Activated CD8-positive, alpha-beta T cell treated with anti-CD3 and anti-CD28 coated beads for 36 hours (primary cell): ENCODE measurements at places on chromosomes 5 and 9.
A peak's percentile ranks its signal among the peaks of the same experiment; 100 is the strongest.

DNA sequence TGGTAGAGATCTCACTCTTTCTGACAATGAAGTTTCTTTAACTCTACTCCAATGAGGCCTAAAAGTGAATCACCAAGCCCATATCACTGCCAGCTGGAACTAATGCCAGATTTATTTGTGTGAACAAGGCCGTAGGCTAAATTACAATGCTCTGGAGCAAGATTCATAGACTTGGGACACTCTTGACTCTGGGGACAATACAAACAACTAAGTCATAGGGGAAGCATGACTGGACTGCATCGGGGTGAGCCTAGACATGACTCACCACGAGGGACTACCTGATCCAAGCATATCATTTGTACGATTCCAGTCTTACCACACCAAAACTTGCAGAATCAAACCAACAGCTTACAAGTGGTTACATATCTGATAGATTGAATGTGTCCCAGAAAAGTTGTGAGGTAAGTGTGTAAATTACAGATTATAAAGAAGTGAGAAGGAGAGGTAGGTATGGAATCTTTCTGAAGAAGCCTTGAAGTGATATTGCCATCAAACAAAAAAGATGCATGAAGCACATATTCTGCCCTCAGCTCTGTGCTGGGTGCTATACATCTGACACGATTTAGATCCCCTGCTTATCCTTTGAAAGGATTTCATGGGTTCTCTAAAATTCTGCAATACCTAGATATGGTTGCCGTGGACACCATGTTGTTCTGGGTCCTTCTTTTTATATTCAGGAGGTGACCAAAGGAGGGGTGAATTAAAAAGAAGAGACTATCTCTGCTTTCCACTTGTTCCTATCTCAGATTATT lies 199.3 kb upstream of the PDE4D start:
- DNase-seq: no peak

GRCh38 chr5:174323878-174324281 lies 278.4 kb downstream of the NSG2 start:
- peak; percentile 16 for DNase-seq

GRCh38 chr9:110126986-110127864 lies 80.7 kb downstream of the C9orf152 start:
- DNase-seq: no peak

DNA sequence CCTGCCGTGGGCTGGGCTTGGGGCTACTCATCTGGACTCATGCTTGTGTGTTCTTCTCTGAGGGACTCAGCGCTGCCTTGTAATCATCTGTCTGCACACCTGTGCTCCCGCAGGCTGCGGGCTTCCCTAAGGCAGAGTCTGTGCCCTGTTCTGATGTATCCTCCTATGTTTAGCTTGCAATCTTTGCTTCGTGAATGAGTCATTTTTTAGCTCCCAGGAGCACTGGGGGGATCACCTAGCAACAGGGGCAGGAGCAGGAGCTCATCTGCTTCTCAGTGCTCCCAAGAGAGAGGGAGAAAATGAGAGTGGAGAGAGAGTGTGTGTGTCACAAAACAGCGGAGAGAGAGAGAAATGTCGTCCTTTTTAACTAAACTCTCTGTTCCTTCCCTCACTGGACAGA lies 202.4 kb upstream of the ZNF618 start:
- no peak for DNase-seq

GRCh38 chr5:150763023-150763769 lies 4.4 kb upstream of the DCTN4 start:
- DNase-seq: no peak

DNA sequence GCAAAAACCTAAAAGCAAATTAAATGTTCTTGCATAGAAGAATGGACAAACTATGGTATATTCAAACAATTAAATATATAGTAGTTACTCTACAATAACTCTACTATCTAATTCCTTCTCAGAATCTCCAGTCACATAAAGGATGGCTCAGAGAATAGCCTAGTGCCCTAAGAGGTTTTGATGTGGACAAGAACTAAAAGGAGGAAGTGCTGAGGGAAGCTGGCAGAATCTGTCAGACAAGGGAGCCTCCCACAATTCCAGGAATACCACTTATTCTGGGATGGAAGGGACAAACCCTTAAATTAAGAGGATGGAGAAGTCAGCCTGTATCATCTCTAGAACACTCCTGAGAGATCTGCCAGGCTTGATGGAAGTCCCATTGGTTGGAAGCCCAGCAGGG lies 30.4 kb downstream of the TNFSF8 start:
- DNase-seq: no peak

- DNase-seq: no peak
Observed at GRCh38 chr5:152546493-152546892, 141.4 kb upstream of the NMUR2 start.

DNA sequence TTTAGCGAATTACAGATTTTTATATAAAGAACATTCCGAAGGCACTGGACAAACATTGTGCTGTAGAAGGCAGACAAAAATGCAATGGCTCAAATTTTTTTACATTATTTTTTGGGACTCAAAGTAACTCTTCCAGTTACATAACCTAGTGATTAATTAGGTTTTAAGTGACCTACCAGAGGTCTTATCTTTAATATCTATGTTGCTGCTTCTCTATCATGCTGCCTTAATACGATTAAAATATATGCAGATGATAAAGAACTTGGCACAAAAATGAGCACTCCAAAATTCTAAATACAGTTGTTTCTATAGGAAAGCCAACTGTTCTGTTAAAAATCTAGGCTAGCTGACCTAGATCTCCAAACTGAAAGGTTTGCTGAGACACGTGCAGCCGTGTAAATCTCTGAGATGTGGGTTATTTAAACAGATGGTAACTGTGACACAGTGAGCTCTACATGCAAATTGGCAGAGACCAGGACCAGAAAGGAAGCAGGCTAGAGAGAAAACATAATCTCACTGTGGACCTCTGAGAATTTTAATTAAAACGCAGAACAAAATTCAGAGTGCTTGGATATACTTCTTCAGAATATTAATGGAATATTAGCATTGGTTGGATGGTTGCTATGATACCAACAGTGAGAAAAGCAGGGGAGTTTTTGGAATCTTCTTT lies 56.2 kb downstream of the CAMK4 start:
- DNase-seq: no peak

DNA sequence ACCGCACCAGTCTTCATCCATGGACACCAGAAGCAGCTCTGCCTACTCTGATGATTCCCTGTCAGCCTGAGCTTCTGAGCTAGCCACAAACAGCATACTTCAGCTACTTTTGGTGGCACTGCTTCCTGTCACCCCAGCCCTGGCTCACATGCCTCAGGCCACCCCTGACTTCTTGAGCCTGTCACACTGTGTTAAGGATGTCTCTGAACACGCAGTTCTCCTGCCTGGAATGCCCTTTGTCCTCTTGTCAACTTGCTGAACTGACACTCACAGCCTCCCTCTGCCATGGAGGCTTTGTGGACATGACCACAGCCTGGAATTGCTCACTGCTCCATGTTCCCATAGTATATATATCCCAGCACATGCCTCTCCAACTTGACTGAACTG lies 7.2 kb downstream of the MACROH2A1 start:
- DNase-seq: no peak

GRCh38 chr9:112334432-112334841 lies 1.0 kb upstream of the PTBP3 start:
- DNase-seq: peak; percentile 84

DNA sequence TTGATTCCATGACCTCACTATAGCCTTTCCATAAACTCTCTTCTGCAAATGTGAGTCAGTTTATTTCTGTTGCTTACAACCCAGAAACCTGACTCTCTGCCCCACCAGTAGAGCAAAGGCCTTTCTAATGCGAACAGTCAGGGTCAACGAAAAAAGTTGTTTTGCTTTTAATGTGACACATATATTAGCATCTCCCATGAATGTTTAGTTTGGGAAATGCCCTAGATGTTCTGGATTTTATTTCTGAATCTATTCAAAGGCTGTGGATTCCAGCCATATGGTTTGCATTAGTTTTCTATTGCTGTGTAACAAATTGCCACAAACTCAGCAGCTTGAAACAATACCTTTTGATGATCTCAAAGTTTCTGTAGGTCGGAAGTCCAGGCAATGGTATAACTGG lies 193.5 kb downstream of the GNA14 start:
- no peak for DNase-seq

DNA sequence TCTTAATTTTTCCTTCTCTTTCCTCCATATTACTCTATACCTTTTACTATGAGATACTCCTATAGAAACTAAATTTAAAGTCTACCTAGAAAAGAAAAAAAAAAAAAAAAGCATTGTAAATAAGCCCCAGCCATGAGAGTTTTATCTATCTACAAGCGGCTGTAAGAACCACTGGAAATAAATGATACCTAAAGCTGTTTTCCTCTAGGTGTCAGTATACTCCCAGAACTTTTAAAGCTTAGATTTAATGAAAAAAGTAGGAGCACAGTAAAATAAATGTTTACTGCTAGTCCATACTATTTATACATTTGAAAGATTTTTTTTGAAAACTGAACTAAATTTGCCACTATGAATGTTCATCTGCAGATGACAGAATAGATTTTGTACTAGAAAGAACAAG lies 26.2 kb downstream of the TYRP1 start:
- DNase-seq: no peak
